ENCODE measurements at places on chromosomes 7 and 10. TPM values are rescaled to one million over a fixed set of nuclear protein-coding genes. Genes with fewer than 3 reads are reported as not detected.

The CLCN1 gene
- not detected for total RNA-seq

The NPC1L1 gene
- 0.06 TPM for total RNA-seq

The ACTL6B gene
- not detected for total RNA-seq

The LDB3 gene
- 0.06 TPM for total RNA-seq

The VOPP1 gene
- total RNA-seq, result 97.9 TPM

The CYP3A5 gene
- total RNA-seq, result 2.2 TPM

The BMI1 gene
- total RNA-seq, result 36.0 TPM

The PTPRE gene
- total RNA-seq, result 5.7 TPM

The CLDN4 gene
- total RNA-seq, result 4.8 TPM

The GNB2 gene
- 257 TPM for total RNA-seq

The ERVW-1 gene
- not detected for total RNA-seq

The MSMB gene
- total RNA-seq, result 0.42 TPM

The TMEM139 gene
- 0.64 TPM for total RNA-seq

The GOT1 gene
- 38.4 TPM for total RNA-seq

The CHRM2 gene
- total RNA-seq, result not detected

The ICA1 gene
- total RNA-seq, result 1.5 TPM

The STEAP2 gene
- total RNA-seq, result 4.4 TPM

The FXYD4 gene
- total RNA-seq, result not detected

The LOXL4 gene
- total RNA-seq, result 1.5 TPM

The SPDYE5 gene
- not detected for total RNA-seq

The AMZ1 gene
- not detected for total RNA-seq

The MYL10 gene
- not detected for total RNA-seq

The AGR2 gene
- total RNA-seq, result 110 TPM

The CLDN3 gene
- total RNA-seq, result 3.6 TPM

The PBLD gene
- 3.3 TPM for total RNA-seq

The LIPN gene
- total RNA-seq, result not detected

The SND1 gene
- 102 TPM for total RNA-seq

The ALOX5 gene
- 0.29 TPM for total RNA-seq

The COL28A1 gene
- 0.97 TPM for total RNA-seq

The FAM25C gene
- 0.98 TPM for total RNA-seq

All from A549 treated with Hydrocortisone at 1 μM for 4 hours (cell line).